Right renal pelvis (tissue), 4 donors: ENCODE measurements at places on chromosomes 3 and 15. TPM values are rescaled to one million over a fixed set of nuclear protein-coding genes. Genes with fewer than 3 reads are reported as not detected.

Gene SLC12A1
- 346 TPM for polyA plus RNA-seq

Gene SAMD7
- not detected for polyA plus RNA-seq

Gene SSUH2
- polyA plus RNA-seq, result 4.1 TPM

Gene ACAD11
- 30.5 TPM for polyA plus RNA-seq

Gene FAM240A
- polyA plus RNA-seq, result 0.08 TPM

Gene AQP9
- 0.21 TPM for polyA plus RNA-seq

Gene LRRC3B
- polyA plus RNA-seq, result 2.5 TPM

Gene NPAP1
- 0.37 TPM for polyA plus RNA-seq

Gene FBXW12
- 0.33 TPM for polyA plus RNA-seq

Gene SEMA3B
- 92.7 TPM for polyA plus RNA-seq

Gene PLCB2
- polyA plus RNA-seq, result 7.9 TPM

Gene RASGRP1
- polyA plus RNA-seq, result 15.5 TPM

Gene CCR3
- polyA plus RNA-seq, result not detected

Gene VPS39
- polyA plus RNA-seq, result 65.9 TPM

Gene DNAJB8
- not detected for polyA plus RNA-seq

Gene DUOX1
- polyA plus RNA-seq, result 2.6 TPM

Gene ALDH1L1
- polyA plus RNA-seq, result 54.7 TPM
